Activated naive CD4-positive, alpha-beta T cell treated with anti-CD3 and anti-CD28 coated beads, Interleukin-2, amount 50 U/mL, for 16 hours (primary cell): ENCODE measurements at places on chromosomes 7 and 10.

DNA sequence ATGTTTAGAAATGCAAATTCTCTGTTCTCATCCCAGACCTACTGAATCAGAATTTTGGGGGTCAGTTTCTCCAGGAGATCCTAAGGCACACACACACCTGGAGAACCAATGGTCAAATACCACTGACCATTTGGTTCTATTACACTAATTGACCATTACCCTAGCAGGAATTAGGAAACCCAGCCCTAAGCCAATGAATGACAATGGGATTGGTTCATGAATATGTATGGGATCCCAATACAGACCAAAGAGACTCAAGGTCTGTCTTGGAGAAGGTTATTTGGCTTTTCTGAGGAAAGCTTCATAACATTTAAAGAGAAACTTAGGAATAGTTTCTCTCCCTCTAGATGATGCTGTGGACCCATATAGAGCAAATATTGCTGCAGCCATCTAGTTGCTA lies 317.0 kb downstream of the BMPER start:
- DNase-seq, result no peak

DNA sequence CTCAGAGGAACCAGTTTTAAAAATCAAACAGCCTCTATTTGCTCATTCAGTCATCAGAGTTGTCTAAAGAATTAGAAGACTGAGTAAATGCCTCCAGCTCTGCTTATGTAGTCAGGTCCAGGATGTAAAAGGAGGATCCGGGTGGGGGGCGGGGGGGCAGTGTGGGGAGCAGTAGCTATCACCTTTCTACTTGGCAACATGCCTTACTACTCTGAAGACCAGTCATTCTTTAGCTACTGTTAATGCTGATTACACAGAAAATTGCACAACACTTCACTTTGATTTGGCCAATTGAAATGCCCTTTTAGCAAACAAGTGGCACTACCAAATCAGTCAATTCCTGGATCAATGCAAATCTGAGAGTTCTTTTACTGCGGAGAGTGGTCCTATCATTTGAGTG lies 164.2 kb downstream of the NXPH1 start:
- DNase-seq, result no peak

DNA sequence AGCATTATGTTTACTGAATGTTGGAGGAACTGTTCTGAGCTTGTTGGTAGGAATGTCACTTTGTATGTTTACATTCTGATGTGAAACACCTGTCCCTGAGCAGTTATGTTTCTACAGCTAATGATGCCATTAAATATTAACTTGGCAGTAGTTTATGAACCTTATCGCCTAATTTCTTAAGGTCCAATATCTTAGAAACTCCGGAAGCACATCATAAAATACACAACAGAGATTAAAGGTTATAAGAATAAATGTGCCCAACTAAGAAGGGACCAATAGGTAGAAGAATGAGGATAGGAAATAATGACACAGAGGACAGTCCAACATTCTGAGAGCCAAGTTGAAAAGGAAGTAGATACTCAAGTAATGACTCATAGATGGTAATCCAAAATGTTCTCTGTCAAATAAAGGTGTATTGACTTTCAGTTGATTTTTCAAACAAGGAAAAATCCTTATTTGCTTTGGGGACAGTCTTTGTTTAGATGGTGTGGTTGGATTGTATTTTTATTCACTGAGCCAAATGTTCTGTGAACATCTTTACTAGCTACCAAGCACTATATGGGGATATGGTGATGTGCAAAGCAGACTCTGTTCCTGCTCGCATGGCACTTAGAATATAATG lies 31.9 kb downstream of the LCOR start:
- no peak for DNase-seq

GRCh38 chr7:816751-817671 lies 15.3 kb upstream of the SUN1 start:
- peak; percentile 37 for DNase-seq

DNA sequence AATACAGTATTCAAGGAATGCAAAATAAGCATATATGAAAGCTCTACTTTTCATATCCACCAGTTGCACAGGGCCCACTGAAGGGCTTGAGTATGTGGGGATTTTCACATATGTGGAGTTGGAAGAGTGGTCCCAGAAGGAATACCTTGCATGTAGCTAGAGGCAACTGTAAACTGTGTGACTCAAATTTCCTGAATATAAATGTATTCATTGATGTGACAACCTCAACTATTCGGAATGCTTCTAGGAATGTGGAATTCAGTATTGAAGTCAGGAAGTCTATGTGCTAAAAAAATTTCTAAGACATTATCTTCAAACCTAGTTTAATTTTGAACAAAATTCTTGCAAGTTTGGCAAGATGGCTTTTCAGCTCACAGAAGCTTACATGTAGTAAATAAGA lies 695.5 kb upstream of the SEMA3D start:
- DNase-seq, result no peak

DNA sequence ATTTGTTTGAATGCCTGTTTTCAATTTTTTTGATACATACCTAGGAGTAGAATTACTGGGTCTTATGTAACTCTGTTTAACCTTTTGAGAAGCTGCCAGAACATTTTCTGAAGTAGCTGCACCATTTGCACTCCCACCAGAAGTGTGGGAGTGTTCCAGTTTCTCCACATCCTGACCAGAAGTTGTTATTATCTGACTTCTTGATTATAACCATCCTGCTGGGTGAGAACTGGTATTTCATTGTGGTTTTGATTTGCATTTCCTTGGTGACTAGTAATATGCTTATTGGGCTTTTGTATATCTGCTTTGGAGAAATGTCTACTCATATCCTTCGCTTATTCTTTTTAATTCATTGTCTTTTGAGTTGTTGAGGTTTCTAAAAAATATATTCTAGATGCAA lies 117.2 kb upstream of the GLCCI1 start:
- no peak for DNase-seq

DNA sequence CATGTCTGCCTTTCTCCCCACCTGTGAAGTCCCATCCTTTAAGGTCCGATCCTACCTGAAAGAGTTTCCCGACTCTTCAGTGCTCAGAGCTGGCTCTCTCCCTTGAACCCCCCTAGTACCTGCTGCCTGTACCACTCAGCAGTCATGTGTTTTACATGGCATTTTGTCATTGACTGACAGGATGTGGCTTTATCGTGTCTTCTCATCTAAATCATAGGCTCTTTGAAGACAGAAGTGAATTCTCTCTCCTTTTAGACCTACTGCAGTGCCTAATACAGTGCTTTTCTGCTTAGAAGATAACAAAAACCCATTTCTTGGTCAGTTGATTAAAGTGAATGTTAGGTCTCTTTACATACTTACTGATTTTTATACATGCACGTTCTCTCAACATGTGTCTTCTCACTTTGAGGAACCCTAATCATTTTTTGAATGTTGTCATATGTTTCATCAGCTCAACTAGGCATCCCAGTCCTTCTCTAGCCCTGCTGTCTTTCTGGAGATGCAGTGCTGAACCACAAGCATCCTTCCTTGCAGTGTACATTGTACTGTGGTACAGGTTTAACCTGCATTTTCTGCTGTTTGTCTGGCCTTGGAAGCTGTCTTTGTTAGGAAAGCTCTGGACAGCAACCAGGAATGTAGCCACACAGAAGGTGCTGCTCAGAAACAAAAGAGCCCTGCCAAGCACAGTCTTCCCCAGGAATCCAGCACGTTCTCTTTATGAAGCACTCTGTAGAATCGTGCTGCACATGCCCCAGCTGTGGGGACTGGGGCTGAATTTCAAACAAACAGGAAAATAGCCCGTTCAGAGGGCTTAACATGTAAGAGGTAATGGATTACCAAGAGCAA lies 28.1 kb upstream of the LRRC4 start:
- DNase-seq, result no peak

DNA sequence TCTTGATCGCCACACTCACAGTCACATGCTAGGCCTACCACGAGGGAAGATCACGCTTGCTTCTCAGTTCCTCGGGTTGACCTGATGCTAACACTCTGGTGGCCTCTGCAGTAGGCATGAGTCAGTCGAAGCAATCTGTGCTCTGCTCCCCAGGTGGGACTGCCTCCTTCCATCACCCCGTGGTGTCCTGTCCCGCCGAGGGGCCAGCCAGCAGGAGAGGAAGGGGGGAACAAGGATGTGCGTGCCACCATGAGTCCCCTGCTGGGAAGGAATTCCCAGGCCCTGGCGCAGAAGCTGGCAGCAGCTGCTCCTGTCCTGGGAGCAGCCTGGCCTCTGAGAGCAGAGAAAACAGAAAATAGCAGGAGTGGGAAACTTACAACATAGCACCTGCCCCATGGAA lies 695.0 kb upstream of the NRP1 start:
- no peak for DNase-seq

- DNase-seq, result no peak
These were observed 745.2 kb downstream of the SUGCT start for GRCh38 chr7:40879941-40880543.

DNA sequence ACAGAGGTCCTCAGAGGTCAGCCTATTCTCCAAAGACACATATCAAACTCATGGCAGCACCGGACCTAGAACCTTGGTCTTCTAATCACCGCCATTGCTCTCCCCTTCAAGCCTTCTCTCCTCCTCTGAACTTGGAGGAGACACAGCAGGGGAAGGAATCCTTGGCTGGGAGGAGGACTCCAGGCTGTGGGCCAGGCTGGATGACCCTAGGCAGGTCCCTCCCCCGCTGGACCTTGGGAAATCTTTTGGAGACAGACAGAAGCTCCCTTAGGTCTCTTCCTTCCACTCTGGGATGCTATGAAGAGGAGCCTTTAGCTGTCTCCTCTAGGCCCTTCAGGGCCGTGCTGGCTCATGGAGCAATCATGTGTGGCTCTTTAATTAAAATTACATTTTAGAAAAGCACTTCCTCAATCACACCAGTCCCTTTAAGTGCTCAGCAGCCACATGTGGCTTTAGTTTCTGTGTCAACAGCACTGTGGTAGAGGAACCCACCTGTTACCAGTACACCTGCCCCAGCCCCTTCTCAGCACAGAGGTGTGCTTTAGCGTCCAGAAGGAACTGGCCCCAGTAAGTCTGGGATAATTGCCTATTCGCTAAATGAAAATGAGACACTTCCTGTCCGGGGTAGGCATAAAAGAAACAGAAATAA lies 238.2 kb downstream of the CELF2 start:
- no peak for DNase-seq

GRCh38 chr10:69242852-69243212 lies 22.7 kb downstream of the HKDC1 start:
- no peak for DNase-seq

GRCh38 chr10:132299371-132300336 lies 8.1 kb downstream of the STK32C start:
- DNase-seq, result no peak

GRCh38 chr10:93376372-93377293 lies 105.5 kb downstream of the MYOF start:
- no peak for DNase-seq

GRCh38 chr10:51617576-51618235 lies 81.7 kb downstream of the CSTF2T start:
- DNase-seq, result no peak
